ENCODE measurements at places on chromosomes 1 and 21.

GRCh38 chr1:14495996-14496395 lies 102.5 kb upstream of the KAZN start:
- no peak for DNase-seq

- DNase-seq: no peak
Measured at GRCh38 chr1:228465571-228466146, 21.5 kb upstream of the RNF187 start.

DNA sequence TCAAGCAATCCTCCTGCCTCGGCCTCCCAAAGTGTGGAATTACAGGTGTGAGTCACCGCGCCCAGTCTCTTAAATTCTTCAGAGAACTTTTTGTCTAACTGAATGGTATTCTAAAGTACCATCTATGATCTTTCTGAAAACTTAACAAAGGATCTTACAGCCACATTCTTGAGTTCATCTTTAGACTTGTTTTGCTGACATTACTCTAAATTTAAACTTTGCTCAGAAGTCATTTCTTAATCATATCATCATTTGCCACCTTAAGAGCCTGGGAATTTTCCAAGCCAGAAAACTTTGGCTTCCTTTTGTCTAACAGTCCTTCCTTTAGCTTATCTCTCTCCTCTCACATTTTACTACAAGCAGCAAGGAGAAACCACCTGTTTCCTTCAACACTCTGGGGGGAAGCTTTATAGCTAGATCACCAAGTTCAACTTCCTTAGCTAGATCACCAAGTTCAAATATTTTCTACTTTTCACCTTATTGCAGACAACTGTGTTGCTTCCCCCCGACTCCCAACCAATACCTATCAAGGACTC lies 5.4 kb upstream of the ZBTB8A start:
- no peak for DNase-seq

DNA sequence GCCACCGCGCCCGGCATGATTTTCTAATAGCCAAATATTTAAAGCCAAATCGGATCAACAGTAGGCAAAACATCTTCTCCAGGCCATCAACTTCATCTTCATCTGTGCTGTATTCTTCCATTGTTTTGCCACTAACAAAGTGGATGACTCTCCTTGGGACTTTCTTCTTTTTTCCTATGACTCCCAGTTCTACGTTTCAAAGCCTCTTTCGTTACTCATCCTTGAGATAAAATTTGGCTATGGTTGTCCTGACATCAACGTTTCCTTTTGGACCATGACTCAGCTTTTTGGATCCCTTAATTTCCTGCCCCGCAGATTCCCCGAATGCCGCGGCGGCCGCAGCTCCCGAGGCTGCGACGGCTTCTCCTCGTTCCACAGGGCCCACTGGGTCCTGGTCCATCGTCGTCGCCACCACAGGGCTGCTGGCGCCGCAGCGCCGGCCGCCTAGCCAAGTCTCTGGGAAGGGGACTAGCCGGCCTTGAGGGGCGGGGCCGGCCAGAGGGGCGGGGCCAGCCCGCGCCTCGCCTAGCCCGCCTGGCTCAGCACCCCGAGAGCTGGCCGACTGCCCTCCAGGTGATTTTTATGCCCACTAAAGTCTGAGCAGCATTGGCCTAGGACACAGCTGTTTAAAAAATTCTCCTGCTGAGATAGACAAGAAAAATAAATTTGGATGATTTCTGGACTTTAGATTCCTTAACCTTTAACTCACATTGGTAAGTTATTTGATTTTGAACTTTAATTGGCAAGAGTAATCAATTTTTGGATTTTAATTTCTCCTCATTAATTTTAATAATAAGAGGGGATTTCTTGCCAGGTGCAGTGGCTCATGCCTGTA lies 93.9 kb downstream of the ADCY10 start:
- DNase-seq: no peak

DNA sequence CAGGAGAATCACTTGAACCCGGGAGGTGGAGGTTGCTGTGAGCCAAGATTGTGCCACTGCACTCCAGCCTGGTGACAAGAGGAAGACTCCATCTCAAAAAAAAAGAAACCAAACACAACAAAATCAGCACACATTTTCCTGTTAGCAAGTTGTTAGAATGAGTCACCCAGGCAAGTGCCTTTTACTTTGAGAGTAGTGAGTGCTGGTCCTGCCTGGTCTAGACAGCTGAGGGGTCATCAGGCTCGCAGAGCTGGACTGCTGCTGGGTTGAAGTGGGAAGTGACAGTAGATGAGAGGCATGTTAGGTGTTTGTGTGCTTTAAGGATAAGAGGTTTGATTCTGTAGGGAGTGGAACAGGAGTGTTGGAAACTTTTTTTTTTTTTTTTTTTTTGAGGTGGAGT lies 31.9 kb downstream of the GNPAT start:
- no peak for DNase-seq

GRCh38 chr1:215544566-215544965 lies 22.5 kb upstream of the KCTD3 start:
- no peak for DNase-seq

- DNase-seq: no peak
Measured at GRCh38 chr1:223401873-223402789, 8.9 kb downstream of the CCDC185 start.

DNA sequence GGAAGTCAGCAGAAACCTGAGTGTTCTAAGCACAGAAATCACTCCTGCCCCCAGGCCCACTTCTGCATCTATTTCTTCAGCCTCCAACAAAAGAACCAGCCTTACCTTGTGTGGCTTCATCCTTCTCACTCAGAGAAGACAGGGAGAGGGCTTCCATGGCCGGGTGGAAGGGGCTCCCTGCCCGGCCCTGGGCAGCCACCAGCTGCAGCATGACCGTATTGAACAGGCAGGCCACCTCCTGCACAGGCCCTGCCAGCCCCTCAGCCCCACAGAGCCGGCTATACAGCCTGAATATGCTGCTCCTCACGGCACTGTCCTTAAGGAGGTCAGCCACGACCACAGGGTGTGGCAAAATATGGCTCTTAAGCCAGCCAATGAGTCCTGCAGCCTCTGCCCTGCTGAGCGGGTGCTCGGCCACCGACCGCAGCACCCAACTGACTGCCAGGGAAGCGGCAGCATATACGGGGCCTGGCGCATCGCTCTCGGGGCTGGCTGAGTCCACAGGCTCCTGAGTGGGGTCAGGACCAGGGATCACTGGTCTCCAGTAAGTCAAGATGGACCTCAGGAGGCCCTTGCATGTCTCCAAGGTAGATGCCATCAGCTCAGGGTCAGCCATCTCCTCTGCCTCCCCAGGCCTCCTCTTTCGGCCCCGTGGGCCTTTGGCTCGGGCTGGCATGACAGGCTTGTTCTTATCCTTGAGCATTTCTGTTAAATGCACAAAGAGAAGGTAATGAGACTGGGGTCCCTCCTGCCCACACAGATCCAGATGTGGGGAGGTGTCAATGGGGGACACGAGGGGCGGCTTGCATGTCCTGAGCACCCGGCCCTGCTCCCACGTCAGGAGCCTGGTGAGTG lies 17.9 kb downstream of the MRAP start:
- no peak for DNase-seq

DNA sequence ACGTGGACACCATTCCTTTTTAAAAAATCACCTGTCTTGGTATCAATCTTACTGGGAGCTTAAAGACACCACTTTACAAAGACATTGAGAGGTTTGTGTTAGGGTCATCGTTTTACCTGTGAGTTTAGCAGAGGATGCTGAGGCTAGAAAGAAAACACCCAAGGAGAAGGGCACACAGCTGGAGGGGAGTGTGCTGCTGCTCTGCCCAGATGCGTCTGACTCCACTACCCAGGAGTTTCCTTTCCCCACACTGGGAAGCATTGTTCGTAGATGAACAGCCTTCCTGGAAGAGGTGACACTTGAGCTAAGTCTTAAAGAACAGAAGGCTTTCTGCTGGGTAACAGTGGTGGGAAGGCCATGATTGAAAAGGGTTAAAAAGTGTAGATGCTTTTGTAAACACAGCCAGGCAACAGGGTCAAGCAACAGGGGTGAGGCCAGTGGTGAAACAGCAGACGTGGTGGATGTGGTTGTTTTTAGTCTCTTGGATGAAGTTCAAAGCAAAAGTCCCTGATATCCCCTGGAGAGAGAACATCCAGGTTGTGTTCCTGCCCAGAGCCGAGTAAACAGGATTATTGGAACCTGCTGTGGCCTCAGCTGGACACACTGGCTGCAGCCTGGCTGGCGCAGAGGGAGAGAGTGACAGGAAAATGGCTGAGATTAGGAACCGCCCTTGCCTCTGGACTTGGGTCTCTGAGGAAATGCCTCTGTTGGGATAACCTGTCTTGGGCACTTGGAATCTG lies 198.6 kb upstream of the JUN start:
- no peak for DNase-seq

DNA sequence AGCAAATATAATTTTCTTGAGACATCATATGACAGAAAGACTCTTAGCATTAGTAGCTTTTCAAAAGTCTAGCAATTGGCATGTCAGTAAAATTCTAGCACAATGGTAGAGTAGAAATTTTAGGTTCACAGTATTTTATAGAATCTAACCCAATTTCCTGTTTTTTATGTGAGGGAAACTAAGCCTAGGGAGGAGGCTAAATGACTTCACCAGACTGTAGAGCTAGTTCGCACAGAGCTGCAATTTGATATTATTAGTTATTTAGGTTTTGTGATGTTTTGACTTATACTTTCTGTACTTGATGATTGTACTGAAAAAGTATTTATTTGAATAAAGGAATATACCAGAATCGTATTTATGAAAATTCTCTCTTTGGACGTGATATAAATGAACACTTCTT lies 68.5 kb downstream of the CACHD1 start:
- no peak for DNase-seq

- no peak for DNase-seq
Measured at GRCh38 chr1:50531027-50531426, 107.8 kb upstream of the DMRTA2 start.

GRCh38 chr1:173478094-173478674 lies 1.0 kb downstream of the PRDX6 start:
- no peak for DNase-seq

DNA sequence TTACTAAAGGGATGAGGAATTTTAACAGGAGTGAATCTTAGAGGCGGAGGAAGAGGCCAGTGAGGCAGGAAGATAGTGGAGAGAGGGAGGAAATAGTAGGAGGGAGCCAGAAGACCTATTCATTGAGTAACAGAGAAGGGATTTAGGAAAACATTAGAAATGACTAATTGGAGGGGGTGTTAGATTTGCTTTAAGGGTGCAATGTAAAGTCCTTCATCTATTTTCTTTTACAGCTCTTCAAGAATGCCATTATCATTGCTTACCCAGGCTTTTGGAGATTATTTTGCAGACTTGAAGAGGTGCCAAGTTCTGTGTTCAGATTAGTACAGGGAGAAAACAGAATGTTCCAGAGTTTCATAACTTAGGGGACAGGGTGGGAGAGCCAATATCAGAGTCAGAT lies 33.8 kb downstream of the OR10J1 start:
- no peak for DNase-seq

DNA sequence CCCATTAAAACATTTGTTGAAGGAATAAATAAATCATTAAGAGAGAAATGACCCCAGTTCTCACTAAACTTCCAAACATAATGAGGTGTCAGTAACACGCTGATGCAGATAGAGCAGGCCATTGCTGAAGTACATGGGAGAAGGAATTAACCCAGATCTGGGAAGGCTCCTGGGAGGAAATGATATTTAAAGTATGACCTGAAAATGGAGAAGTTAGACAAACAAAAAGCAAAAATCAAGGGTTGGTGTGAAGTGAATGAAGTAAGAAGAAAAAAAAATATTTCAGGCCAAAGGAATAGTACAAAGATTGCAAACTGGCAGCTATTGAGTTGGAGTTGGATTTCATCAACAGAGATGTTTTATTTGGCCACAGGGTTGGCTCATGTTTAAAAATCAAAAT lies 71.4 kb downstream of the RGS2 start:
- DNase-seq: no peak

DNA sequence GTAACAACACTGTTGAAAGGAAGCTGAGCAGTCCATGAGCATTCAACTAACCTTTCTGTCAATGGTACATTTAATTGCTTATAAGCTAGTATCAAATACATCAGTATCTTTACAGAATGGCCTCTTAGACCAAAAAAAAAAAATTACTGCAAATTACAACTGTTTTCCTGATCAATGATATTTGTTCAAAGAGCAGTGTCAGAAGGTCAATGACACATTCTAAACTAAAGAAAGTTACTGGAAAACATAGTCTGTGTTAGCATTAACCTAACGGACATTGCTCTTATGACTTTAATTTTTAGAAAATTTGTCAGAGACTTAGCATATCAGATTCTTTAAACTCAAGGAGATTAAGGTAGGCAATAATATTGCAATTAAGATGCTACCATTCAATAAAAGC lies 162.5 kb downstream of the KCNT2 start:
- no peak for DNase-seq

GRCh38 chr1:231953660-231954059 lies 327.1 kb downstream of the DISC1 start:
- DNase-seq: no peak

DNA sequence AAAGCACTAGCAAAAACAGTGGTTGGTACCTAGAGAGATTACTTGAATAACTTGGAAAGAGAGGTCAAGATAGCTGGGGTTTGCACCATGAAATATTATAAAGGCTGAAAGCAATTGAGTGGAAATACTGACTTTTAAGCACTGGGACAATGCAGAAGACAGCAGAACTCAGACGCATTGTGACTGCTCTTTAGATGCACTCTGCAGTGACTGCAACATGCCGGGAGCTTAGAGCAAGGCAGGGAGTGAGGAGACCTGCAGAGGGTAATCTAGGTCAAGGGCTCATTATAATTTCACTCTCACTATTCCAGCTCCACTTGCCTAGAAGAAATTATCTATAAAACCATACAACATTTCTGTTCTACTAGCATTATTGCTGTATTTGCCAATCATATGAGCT lies 36.6 kb downstream of the OLFM3 start:
- DNase-seq: no peak

DNA sequence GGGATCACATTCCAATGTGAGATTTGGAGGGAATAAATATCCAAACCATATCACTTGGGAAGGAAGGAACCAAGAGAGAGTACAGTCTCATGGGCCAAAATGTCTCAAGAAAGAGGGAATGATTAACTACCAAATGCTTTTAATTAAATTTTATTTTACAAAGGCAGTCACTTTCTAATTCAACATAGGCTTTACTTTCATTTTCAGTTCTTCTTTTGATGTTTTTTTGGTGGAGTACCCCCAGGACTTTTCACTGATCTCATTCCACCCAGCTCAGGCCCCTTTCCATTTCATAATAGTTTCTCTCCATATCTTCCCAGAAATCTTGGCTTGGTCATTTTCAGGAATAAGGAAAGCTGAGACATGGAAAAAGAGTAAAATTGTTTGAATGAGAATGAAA lies 5.1 kb upstream of the SLAMF7 start:
- no peak for DNase-seq

DNA sequence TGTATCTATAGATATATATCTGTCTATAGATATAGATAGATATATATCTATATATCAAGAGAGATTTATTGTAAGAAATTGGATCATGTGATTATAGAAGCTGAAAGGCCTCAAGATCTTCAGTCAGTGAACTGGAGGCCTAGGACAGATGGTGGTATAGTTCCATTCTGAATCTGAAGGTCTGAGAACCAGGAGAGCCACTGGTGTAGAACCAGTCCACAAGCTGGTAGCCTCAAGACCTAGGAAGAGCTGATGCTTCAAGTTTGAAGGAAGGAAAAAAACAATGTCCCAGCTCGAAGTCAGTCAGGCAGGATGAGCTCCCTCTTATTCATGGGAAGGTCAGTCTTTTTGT lies 213.2 kb upstream of the JUN start:
- DNase-seq: no peak

All from NCI-H1436 treated with DMSO at 0.1 percent for 48 hours (cell line).